ENCODE measurements at places on chromosomes 11 and 22.
A peak's percentile ranks its signal among the peaks of the same experiment; 100 is the strongest.

- DNase-seq = peak; percentile 24
Observed at GRCh38 chr22:46587492-46588278, 32.5 kb upstream of the GRAMD4 start.

DNA sequence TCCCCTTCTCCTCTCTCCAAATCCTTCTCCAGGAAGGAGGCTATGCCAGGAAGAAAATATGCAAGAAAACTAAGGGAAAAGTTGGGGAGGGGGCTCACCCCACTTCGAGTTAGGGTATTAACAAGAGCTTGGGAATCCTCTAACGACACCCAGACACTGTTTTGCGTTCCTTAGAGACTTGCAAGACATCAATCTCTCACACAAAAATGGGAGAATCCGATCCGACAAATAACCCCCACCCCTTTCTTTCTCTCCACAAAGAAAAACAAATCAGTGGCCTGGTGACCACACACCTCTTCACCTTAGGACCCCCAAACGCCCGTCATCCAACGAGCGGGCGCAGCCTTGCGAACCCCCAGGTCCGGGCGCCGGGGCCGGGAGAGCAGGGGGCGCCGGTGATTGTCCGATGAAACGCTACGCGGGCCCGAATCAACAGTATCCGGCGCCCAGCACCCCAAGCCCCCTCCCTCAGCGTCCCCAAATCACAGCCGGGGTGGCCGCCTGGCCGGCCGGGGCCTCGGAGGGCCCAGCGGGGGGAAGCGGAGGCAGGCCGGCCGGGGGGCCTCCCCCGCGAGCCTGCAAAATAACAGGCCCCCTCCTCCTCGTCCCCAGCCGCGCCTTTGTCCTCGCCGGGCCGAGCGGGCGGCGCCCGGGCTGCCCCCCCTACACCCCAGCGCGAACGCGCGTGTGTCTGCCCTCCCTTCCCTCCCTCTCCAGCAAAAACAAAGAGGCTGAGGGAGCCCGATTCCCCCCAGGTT, 690 bp downstream of the CSNK1E start:
- peak; percentile 19 for DNase-seq

DNA sequence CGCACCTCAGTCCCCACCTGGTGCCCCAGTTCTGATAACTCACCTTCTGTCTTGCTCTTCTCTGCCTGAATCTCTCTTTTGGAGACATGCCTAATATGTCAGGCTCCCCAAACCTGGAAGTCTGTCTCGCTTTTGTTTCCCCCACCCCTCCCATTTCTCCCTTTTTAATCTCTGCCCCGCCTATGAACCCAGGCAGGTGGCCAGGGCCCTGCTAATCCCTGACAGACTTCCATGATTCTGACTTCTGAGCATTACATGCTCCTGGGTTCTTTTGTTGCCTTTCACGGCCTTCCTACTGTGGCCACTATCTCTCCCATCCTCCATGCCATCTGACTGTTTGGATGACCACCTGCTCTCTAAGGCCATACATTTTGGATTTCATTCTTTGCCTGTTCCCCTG, 1120.9 kb upstream of the CCDC90B start:
- no peak for DNase-seq

- DNase-seq = peak; percentile 16
Observed at GRCh38 chr22:37633089-37633624, 6.3 kb upstream of the SH3BP1 start.

GRCh38 chr11:41578421-41579051, 119.1 kb upstream of the LRRC4C start:
- no peak for DNase-seq

DNA sequence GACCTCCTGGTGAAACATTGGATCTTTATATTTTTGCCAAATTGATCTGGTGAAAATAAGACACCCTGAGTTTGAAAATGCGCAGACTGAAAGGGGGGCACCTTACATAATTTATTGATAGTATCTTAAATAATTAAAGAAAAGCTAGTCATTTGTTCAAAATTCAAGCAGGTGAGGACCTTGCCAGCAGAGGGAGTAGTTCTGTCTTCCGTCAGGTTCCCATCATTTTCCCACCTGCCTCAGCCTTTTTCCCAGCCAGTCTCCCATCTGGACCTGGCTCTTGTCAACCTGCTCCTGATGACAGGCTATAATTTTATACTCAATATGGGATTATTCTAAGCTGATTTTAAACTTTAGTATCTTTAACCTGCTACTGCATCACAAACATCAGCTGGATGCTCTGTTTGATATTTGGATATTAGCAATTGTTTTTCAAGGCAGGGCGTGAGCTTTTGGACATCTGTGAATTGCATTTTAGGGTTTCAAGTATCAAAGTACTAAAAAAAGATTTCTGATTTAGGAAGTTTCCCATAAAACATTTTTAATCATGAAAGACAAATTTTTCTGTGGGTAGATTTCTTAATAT, 132.0 kb downstream of the ELP4 start:
- no peak for DNase-seq

DNA sequence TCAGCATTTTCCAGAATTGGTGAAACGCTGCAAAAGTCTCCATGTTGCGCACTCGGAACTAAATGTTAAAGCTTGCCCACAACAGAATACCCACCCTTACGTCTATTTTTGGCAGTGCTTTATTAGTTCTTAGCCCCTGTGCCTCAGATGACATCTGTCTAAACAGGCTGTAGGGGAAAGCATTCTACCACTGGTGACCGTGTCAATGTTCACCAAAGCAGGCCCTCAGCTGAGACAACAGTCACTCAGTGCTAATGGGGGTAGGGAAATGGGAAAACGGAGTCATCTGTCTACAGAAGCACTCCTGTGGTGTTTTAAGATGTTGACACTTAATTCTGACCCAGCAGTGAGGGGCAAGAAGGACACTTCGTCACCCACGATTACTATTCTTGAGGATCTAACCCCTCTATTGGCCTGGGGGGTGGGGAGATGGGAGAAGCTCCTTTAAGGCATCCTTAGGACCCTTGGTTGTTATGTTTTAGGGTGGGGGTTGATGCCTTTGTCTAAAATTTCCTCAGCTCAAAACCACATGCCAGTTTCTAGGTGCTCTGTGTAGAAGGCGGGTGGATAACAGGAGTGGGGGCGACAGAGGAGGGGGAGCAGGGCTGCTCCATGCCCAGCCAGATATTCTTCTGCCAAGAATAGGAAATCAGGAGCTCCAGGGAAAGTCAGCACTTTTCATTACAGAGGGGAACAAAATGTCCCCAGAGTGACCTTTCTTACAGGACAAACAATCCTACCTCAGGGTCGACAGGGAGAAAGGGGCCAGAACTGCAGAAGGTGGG, 15.6 kb upstream of the MFRP start:
- peak; percentile 54 for DNase-seq

- no peak for DNase-seq
Observed at GRCh38 chr11:60935676-60936442, 11.6 kb downstream of the TMEM132A start.
